Osteocyte (in vitro differentiated cells): ENCODE measurements at places on chromosomes 5 and 9. TPM values are rescaled to one million over a fixed set of nuclear protein-coding genes. Genes with fewer than 3 reads are reported as not detected.

GRCh38 chr5:43255704-43256103 lies 57.5 kb downstream of the HMGCS1 start:
- no peak for DNase-seq

DNA sequence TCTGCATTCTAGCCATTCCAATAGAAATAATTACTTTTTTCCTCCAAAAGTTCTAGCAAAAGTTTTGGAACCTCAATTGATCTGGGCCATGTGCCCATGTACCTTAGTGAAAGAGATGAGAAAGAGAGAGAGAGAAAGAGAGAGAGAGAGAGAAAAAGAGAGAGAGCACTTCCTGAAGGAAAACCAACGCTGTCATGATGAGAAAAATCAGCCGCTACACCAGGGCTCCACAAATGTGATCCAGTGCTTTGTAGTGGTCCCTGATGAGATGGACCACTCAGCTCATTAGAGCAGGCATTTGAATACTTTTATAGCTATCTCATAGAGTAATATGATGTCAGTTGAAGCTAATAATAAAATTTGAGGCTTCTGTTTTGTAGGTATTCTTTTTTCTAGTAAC lies 7.7 kb upstream of the GAS1 start:
- DNase-seq, result no peak

GRCh38 chr9:133649194-133649593 lies 13.0 kb downstream of the DBH start:
- DNase-seq, result no peak

DNA sequence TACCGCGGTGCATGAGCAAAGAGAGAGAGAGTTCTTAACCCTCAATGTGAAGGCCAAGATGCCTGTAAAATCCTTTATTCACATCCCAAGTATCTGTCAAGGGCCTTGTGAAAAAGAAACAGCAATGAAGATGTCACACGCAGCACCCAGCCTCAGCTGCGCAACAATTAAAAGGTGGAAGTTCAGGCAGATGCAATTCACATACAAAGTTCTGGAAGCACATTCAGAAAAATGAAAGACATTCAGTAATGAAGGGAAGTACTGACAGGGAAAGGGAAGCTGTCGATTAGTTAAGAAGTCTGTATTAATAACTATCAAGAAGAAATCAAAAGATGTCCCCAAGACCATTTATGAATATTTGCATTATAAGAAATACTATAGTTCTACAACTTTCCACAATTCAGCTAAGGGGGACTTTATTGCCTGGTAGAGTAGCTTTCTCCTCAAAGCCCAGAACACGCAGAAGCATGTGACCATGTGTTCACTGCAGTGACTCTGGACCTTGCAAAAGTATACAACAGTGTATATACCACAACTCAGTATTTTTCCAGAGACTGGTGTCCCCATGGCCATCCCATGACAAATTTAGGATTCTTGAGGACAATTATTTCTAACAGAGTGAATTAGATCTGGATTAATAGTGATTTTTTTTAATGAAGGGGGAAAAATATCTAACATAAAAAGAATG lies 137.5 kb downstream of the CDK5RAP2 start:
- no peak for DNase-seq

DNA sequence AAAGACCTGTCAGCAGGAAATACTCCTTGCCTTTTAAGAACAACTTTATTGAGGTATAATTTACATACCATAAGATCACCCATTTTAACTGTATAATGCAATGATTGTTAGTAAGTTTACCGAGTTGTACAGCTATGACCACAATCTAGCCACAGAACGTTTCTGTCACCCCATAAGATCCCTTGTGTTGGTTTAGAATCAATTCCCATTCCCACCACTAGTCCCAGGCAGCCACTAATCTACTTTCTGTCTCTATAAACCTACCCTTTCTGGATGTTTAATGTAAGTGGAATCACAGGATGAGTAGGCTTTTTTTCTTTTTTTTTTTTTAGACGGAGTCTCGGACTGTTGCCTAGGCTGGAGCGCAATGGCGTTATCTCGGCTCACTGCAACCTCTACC lies 4.4 kb downstream of the GPR107 start:
- DNase-seq, result no peak

GRCh38 chr5:59356813-59357380 lies 536.6 kb downstream of the PDE4D start:
- DNase-seq, result no peak

DNA sequence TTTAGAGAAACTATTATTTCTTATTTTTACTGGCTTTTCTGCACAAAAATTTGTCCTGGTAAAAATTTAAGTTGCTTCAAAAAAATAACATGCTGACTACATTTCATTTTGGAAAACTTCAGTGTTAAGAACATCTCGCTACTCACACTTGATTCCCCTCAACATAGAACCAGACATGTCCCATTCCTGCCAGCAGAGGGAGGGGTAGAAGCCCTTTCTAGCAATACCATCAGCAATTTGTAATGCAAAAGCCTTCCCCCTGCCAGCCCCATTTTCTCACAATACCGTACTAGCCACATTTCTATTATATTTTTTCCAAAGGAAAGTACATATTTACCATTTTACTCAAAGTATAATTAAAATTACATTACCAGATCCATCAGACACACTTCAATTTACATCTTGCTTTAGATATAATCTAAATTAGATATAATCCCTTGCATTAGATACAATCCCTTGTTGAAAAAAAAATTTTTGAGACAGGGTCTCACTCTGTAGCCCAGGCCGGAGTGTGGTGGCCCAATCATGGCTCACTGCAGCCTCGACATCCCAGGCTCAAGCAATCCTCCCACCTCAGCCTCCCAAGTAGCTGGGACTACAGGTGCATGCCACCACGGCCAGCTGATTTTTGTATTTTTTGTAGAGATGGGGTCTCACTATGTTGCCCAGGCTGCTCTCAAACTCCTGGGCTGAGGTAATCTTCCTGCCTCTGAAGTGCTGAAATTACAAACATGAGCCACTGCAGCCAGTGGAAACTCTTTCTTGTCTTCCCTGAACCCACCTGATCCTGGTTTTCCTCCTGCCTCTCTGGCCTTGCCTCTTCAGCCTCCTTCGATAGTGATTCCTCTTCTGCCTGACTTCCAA lies 39.6 kb upstream of the IDNK start:
- DNase-seq, result no peak

DNA sequence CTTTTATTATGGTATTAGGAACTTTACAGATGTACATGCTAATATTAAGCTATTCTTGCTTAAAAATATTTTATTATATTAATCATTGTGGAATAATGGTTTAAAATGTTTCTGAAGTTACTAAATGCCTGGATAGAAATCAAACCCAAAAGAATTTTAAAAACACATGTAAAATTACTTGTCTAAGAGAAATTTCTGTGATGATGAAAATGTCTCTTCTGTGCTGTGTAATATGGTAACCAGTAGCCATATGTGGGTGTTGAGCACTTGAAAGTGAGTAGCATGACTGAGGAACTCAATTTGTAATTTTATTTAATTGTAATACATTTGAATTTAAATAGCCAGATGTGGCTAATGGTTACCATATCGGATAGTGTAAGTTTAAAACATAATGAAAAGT lies 66.7 kb upstream of the HSPB3 start:
- DNase-seq, result no peak

DNA sequence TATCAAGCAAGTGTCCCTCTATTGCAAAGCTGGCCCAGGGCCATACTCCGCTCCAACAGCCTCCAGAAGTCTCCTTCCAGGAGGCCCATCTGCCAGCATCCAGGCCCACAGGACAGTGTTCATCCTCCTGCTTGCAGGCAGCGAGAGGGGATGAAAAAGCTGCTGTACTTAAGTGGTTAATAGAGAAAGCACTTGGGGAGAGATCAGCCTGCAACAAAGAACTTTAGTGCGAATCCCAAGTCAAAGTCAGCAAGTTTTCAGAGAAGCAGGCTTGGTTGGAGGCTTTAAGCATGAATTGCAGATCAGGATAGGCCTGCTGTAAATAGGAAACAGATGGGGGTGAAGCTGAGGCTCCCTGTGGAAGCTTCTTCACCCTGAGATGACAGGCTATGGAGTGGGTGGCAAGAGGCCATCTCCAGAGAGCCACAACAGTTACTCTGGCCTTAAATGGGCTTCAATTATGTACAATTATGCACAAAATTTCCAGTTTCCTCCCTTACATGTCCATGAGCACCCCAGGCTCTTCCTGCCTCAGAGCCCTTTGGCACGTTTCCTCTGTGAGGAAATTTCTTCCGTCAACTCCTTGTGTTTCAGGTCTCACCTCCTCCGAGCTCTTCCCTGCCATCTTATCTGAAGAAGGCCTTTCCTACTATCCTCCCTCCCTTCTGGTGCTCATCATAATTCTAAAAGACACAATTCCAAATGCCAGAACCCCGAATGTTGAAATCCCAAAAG lies 98.0 kb upstream of the NR3C1 start:
- DNase-seq, result no peak

DNA sequence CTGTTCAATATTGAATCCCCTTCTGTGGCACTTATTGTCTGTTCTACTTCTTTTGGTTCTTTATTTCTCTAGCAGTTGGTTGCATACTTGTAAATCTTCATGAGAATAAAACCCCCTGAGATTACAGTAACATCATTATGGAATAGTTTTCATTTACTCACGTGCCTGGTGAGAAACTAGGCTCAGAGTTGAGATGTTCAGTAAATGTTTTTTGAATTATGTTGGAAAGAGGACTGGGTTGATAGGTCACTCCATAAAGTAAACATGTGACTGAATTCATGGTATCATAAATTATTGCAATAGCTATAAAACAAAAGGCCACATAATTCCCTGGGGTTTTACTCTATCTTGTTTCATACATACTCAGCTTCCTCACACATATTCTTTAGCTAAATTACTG lies 174.2 kb upstream of the C9orf72 start:
- DNase-seq, result no peak

- DNase-seq, result no peak
Observed at GRCh38 chr9:122184551-122184950, 24.8 kb downstream of the MORN5 start.

DNA sequence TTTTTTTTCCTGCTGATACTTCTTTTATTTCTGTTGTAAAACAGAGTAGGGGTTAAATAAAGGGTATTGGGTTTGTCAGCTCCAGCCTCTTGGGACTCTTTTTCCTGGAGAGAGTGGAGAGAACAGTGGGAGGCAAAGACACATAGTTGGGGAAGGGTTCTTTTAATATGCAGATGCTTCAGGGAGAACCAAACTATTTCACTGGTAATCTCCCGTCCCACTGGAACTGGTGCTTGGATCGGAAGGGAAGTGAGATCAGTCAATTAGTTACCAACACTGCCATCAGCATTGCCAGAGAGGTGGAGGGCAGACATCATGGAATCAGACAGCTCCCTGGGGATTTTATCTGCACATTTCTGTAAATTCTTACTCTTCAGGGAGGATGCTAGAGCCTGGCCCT lies 47.6 kb upstream of the ELOVL7 start:
- no peak for DNase-seq

DNA sequence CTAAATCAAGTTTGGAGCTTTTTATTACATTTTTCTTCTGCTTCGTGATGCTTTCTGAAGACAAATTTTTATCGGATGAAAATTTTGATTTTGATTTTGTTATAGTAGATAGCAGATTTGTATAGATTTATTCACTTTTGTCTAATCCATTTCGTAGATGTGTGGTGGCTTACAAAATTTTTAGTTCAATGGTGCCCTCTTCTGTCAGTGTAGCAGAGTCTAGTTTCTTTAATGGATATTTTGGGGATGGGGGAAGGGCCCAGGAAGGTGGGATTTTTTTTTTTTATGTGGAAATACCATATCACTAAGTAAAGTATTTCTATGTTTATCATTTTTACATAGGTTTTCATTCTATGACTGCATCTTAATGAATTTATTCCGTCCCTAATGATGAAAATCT lies 259.9 kb upstream of the TARS1 start:
- no peak for DNase-seq

GRCh38 chr9:75071530-75072122 lies 16.3 kb downstream of the NMRK1 start:
- no peak for DNase-seq

DNA sequence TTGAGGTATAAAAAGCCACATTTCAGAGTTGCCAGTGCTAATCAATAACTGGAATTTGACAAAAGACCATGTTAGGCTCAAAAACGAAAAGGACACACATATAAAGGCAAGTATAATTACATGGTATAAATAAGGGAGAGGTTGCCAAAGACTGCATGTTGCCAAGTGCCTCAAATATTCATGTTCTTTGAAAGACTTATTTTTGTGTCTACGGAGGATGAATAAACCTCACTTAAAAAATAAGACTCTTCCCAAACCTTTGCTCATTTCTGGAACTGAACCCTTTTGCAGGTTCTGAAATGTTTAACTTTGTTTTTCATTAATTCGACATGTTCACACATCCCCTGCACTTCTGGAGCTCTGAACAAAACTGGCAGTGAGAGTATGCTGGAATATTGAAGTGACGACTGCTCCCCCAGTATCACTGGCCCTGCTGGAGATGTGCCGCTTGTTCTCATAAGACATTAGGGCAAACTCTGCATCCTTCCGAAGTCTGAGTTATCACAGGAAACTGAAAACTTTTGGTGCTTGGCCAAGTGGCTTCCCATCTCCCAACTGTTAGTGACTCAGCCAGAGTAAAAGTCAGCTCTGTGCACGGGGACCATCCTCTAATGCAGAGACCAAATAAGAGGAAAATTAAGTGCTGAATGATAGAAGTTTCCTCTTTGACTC lies 336.8 kb downstream of the GLIS3 start:
- no peak for DNase-seq

GRCh38 chr5:125293726-125294125 lies 547.3 kb upstream of the ZNF608 start:
- no peak for DNase-seq

- DNase-seq, result no peak
Observed at GRCh38 chr5:13804336-13804735, 140.2 kb downstream of the DNAH5 start.

DNA sequence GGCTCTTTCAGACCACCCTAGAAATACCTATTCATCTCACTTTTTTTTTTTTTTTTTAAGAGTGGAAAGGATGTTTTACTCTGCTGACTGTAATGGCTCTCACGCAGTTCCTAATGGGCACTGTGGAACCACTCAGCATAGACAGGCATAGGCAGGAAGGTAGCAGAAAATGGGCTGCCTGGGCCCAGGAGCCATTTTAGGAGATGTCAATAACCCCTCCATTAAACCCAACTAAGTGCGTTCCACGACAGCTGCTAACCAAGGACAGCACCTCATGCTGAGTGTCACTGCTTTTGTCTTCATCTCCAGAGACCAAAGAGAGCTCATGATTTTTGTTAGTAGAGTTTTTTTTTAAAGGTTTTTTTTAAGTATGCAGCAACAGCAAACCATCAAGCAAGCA lies 15.3 kb downstream of the MAP1B start:
- no peak for DNase-seq

GRCh38 chr9:35552837-35553236 lies 52.2 kb upstream of the TESK1 start:
- DNase-seq, result no peak

Gene TEX48
- not detected in 2 replicates for total RNA-seq

Gene OR13D1
- not detected in 2 replicates for total RNA-seq

Gene IL3
- total RNA-seq, result not detected in 2 replicates

Gene NXNL2
- total RNA-seq, result 0.32 TPM in 1 of 2 replicates, not detected in the other

Gene PPP2CA
- 108 and 117 TPM in 2 replicates for total RNA-seq

Gene SOHLH1
- total RNA-seq, result not detected in 2 replicates

Gene IFNA21
- total RNA-seq, result not detected in 2 replicates

Gene MACROH2A1
- total RNA-seq, result 123 and 126 TPM in 2 replicates

Gene BAAT
- 0.13 TPM in 1 of 2 replicates, not detected in the other for total RNA-seq

Gene C9orf50
- not detected in 2 replicates for total RNA-seq

Gene HACD4
- total RNA-seq, result 2.4 TPM in 2 replicates

Gene OBP2B
- not detected in 2 replicates for total RNA-seq

Gene SEMA5A
- total RNA-seq, result 181 and 189 TPM in 2 replicates
